RKO (cell line): ENCODE measurements at places on chromosomes 12 and 14.

GRCh38 chr14:81208489-81208888 lies 12.3 kb downstream of the GTF2A1 start:
- DNase-seq, result no peak

DNA sequence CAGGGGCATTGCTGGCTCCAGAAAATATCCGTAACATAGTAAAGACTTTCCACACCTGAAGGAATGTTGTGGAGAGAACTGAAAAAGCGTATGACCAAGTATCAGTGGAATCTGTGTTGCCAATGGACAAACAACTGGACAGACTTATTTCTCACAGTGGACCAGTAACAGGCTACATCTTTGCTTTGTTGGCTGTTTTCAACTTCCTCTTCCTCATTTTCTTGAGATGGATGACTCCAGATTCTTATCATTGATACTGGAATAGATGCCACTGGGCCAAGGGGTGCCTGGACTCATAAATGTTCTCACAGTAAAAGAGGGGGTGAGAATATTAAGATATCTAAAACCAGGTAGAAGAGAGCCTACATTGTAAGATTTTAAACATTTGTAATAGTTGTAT lies 6.4 kb downstream of the GAS2L3 start:
- DNase-seq, result no peak

- no peak for DNase-seq
Observed at GRCh38 chr12:47237751-47238211, 158.0 kb upstream of the AMIGO2 start.

DNA sequence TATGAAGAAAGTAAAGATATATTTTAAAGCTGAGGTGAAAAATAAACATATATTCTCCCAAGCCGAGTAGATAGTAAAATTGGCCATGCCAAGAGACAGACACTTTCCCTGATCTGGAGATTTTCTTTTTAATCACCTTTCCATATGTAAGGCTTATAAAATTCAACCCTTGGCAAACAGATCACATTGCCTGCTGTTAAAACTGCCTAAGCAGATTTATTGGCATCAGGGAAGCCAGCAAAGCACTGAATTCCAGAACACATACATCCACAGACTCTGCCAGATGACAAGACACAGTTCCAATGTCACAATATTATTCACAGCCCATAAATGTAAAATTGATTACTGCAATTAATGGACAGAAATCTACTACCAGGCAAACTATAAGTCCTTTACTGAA lies 78.2 kb upstream of the GARIN2 start:
- DNase-seq, result no peak

DNA sequence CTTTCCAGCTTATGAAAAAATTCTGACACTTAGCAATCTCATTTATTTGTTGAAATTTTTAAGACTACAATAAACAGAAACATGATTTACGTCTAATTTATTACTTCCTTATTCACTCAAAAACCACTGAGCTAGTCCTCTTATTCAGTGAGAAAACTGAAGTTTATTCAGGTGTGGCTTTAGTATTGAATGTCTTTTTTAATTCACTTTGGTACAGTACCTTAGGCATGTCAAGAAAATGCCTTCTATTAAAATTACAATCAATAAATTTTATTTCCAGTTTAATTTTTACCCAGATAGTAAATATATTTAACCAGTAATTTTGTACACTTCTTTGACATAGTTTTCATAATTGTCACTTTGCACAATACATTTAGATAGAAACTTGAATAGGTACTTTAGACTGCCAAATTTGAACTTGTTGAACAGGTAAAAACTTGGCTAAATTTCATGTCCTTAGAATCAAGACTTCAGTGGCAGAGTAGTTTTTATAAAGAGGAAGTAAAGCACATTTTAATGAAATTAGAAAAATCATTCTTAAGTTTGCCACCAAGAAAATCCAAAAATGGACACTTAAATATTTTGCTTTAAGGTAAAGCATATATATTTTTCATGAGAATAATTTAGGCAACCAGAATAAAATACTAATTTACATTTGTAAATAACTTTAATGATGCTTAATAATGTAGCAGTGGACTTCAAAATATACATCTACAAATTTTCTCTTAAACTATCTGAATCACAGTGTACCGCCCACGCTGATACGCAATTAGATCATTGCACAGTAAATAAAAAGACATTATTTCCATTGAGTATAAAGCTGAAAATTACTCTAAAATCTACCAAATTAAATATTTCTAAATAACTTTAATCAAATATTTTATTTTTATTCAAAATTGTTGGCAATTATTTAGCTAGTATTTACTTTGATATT lies 159.1 kb downstream of the RASSF9 start:
- DNase-seq, result no peak

DNA sequence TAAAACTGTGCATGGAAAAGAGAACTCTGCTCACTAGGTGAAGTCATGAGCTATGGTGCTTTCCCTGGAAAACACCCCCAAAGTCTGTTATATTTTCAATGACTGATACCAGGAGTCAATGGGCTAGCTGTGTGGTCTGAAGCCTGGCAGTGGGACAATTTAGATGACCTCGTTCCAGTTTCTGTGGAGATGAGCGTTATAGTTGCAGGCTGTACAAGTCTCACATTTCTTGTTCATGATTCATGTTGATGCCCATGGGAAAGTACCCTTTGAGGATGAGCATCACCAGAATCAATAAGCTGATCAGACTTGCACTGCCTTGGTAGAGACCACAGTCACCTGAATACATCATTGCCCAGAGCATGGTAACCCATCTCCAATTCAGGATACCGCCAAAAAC lies 70.7 kb downstream of the NOVA1 start:
- DNase-seq, result no peak

DNA sequence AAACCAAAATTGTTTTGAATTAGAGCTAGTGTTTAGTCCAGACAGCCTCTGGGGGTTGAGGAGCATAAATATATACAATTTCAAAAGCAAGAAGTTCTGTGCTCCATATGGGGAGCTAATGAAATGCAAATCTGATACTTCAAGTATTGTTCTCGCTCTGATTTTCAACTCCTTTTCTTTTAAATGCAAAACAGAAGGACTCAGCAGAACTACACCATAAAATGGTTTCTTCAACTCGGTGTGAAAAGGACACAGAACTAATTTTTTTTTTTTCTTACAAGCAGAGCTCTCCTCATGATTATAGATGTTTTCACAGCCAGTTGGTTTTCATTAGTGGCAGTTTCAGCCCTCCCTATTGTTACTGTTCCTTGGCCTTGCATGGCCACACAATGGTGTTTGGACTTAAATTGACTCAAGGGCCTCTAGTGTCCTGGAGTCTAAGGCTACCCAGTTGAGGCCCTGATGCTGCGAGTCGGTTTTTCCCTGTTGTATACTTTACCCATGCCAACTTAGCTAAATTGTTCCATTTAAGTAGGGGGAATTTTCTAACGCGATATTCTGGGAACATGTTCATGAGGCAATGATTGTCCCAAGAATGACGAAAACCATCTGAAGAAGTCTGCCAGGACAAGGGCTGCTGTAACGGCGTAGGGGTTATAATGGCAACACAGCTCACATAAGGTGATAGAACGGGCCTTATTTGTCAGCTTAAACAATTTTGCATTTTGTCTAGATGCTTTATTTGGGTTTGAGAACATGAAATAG lies 120.3 kb downstream of the GPR135 start:
- DNase-seq, result no peak

DNA sequence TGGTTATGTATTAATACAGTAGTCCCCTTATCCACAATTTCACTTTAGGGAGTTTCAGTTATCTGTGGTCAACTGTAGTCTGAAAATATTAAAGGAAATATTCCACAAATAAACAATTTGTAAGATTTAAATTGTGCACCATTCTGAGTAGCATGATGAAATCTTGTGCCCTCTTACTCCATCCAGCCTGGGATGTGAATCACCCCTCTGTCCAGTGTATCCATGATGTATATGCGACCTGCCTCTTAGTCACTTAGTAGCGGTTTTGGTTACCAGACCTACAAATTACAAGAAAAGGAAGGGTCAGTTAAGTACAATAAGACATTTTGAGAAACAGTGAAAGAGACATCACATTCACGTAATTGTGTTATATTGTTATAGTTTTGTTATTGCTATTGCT lies 39.9 kb upstream of the MDGA2 start:
- DNase-seq, result peak; percentile 80

GRCh38 chr14:30165255-30165654 lies 237.6 kb upstream of the PRKD1 start:
- no peak for DNase-seq

- no peak for DNase-seq
Observed at GRCh38 chr12:21826618-21826910, 52.1 kb upstream of the KCNJ8 start.

- no peak for DNase-seq
Observed at GRCh38 chr12:94206886-94207285, 58.5 kb downstream of the PLXNC1 start.

DNA sequence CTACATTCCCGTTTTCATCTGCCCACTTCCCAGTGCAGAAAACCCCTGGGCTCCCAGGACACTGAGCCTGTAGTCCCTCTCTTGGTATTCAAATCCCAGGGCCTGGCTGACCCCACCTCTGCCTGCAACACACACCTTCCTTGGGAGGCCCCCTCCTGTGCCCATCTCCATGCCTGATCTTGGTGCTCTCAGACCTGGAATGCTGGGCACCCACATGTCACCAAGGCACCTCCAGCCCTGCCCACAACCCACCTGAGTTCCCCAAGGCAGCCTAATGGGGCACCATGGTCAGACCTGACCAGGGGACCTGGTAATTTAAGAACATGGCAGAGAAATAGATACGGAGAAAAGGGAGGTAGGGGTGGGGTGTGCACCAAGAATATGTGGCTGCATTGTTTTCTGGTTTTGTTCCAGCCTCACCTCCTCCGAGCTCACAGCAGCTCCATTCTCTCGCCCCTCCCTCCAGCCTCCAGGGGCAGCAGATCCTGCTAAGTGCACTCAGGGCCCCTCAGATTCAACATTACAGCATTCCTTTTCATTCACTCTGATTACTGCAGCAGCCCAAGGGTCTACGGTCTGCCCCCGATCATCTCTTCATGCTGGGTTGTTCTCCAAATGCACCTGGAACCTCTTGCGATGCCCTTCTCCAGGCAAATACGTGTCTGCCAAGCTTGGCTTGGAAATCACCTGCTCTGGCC lies 9.2 kb upstream of the HSP90AA1 start:
- no peak for DNase-seq

GRCh38 chr14:94751956-94752355 lies 18.0 kb downstream of the GSC start:
- DNase-seq, result no peak

DNA sequence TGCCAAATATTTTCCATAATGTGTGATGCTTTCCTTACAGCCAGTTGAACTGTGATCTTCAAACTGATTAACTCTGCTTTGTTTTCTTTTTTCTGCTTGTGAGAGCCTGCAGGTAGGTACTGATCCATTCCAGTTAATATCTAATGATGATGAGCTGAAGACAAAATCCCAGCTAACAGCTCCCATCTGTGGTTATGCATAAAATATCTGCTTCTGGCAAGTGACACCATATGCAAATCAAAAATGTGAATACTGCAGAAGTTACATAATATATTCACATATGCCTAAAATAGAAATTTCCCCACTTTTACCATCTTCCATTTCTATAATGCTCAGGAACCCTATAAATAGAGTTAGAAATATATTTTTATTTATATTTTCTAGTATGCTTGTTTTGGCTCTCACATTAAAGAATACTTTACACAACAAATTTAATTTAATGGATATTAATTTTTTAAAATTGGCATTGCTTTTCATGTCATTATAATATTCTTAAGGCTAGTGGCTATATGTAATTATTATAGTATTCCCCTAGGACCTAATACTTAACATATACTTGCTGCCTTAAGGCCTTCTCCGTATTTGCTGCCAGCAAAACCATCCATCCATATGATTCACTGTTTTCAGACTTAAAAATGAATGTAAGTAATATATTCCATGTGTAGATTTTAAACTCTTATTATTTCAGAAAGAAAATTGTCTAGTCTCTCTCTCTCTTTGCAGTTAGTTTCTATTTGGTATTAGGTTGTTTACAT lies 83.8 kb downstream of the CCER1 start:
- no peak for DNase-seq

DNA sequence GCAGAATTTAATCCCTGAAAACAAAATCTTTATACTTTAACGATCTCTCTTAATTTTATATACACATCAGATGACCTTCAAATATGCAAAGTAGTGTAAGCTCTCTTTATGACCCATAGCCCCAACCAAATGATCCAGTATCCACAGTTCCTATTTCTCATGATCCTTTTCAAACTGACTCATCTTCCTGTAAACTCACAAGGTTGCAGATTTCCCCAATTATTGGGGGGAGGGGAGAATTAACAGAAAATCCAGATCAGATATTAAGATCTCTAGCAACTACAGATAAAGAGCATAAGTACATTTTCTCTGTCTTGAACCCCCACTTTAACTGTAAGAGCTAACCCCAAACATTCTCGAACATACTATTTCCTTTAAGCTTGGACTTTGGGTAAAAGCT lies 12.5 kb downstream of the GNS start:
- peak; percentile 40 for DNase-seq

- DNase-seq, result no peak
Observed at GRCh38 chr14:102917469-102918211, 4.8 kb upstream of the AMN start.

DNA sequence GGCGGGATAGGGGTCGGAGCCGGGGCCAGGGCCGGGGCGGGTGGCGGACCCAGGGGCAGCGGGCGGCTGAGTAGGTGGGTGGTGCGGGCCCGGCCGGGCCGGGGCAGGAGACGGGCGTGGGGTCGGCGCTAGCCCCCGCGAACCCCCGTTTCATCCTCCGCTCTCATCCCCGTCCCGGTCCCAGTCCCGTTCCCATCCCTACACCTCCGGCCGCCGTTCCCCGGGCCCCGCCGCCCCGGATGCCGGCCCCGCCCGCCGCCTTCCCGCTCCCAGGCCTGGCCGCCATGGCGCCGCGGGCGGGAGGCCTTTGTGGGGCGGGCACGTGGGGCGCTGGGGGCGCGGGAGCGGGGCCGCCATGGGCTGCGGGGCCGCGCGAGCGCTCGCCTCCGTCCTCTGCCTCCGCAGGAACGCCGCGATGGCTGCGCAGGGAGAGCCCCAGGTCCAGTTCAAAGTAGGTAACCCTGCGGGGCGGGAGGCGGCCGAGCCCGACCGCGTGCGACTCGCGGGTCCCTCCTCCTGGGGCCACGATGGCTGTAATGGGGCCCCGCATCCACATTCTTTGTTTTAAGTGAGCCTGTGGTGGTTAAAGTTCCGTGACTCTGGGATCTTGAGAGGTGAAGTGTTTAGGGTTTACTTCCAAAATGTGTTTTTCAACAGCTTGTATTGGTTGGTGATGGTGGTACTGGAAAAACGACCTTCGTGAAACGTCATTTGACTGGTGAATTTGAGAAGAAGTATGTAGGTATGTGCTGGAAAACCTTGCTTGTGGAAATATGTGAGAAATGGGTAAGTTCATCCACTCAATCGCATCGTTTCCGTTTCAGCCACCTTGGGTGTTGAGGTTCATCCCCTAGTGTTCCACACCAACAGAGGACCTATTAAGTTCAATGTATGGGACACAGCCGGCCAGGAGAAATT lies 572 bp downstream of the RAN start:
- no peak for DNase-seq

DNA sequence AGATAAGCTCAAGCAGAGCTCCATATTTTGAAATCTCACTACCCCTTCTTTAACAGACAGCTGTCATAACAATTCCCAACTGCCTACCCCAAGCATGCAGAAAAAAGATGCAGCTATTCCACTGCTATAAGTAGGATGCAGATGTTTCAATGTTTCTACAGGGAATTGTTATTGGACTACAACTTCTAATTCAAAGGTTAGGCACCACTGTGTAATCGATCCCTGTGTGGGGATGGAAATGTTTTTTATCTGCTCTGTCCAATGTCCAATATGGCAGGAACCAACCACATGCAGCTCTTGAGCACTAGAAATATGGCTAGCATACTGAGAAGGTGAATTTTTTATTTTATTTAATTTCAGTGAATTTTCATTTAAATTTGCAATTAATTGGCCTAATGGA lies 208.6 kb downstream of the SLC2A13 start:
- no peak for DNase-seq

- no peak for DNase-seq
Observed at GRCh38 chr12:132070298-132070697, 73.8 kb downstream of the DDX51 start.
